Stimulated activated CD4-positive, alpha-beta T cell treated with anti-CD3 and anti-CD28 coated beads, Interleukin-4, amount 100 ng/mL, for 24 hours (primary cell): ENCODE measurements at places on chromosomes 16 and 17.

DNA sequence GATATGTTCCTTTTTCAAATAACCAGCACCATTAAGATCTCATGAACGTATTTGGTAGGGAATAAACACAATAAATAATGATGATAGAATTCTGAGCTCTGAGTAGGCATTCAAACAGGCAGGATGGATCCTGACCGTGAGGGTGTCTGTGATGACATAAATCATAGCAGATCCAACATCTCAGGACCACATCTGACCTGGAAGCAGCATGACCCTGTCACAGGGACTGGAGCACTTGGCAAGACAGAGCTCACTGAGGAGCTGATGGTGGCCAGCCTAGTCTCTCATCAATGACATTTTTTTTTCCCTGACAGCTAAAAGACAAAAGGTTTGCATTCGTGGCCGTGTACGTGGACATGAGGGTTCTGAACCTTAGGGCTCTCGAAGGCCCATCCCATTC, 337.5 kb downstream of the NPIPA8 start:
- no peak for DNase-seq

DNA sequence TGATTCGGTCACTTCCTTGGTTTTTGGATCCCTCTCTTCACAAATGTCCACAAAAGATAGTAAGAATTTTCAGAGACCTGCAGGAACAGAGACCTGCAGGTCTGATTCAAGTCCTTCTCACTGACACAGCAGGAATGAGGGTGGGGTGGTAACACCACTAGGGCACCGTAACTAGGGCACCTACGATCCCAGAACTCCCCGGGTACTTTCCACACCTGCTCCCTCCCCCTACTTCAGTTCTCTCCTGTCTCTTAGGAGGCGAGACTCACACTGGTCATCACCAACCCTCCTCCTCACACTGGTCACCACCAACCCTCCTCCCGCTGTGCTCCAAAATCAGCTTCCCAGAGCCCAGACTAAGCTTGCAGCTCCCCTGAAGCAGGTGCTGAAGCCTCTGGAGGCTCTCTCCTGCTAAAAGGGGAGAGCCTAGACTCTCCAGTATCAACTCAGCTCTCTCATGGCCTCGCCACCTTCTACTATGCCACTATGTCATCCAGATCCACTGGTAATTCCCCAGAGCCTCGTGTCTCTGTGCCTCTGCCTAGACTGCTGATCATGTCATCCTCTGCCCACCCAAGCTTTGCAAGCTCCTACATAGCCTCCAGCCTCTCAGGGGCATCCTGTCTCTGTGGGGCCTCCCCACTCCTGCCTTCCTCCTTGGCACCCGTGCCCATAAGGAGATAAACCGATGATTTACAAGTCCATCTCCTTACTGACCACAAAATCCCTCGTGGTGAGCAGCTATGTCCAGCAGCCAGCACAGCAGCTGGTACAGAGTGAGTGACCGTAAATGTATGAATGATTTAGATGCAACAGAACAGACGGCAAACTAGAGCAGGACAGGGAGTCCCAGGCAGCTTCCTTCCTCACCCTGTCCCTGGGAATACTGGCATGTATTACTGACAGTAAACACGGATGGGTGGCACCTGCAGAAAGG, 63.4 kb upstream of the GSG1L start:
- no peak for DNase-seq

- peak; percentile 64 for DNase-seq
Measured at GRCh38 chr16:31874366-31875111, 932 bp downstream of the ZNF267 start.

DNA sequence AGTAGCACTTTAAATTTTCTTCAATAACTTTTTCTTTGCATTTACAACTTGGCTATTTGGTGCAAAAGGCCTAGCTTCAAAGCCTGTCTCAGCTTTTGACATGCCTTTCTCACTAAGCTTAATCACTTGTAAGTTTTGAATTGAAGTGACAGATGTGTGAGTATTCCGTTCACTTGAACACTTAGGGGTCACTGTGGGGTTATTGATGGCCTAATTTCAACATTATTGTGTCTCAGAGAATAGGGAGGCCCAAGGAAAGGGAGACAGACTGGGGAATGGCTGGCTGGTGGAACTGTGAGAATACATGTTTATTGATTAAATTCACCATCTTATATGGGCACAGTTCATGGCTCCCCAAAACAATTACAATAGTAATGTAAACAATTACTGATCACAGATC, 84.1 kb downstream of the TAOK1 start:
- DNase-seq: no peak

DNA sequence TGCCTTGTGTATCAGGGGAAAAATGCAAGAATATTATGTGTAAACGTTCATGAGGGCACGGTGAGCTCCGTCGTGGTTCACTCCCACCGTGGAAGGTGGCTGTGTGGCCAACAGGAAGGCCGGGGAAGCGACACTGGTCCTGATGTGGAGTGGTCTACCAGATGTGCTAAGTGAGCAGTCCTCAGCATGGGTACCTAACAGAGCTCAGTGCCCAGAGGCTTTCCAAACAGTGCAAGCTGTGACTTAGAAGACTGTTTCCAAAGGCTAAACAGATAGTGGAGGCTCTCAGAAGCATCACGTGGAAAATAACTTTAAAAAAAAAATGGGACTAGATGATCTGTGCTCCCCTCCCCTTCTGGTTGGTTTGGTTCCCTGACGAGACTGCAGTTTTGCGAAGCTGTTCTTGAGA, 199.3 kb upstream of the CHMP6 start:
- no peak for DNase-seq

GRCh38 chr17:7582396-7583252, 1.0 kb upstream of the MPDU1 start:
- no peak for DNase-seq

DNA sequence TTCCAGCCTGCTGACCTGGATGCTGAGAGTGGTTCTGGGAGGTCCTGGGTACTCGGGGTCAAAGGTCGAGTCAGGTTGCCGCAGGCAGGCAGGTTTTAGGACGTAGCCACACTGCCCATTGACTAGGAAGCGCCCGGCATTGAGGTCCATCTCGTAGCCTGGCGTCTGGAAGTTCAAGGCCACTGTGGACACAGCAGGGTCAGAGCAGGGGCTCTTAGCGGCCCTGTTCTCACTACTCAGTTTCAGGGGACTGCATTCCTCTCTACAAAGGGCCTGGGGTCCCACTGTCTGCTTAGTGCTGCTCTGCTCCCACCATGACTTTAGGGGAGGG, 18.9 kb downstream of the PLCD3 start:
- no peak for DNase-seq

- no peak for DNase-seq
Measured at GRCh38 chr16:84825896-84826557, 6.2 kb downstream of the CRISPLD2 start.

- DNase-seq: no peak
Measured at GRCh38 chr17:49891271-49891670, 43.4 kb upstream of the TAC4 start.

GRCh38 chr16:89140981-89141883, 30.3 kb upstream of the CDH15 start:
- no peak for DNase-seq

- no peak for DNase-seq
Measured at GRCh38 chr16:13138528-13138927, 237.1 kb downstream of the SHISA9 start.

- no peak for DNase-seq
Measured at GRCh38 chr17:46030752-46031151, 31.7 kb downstream of the STH start.

DNA sequence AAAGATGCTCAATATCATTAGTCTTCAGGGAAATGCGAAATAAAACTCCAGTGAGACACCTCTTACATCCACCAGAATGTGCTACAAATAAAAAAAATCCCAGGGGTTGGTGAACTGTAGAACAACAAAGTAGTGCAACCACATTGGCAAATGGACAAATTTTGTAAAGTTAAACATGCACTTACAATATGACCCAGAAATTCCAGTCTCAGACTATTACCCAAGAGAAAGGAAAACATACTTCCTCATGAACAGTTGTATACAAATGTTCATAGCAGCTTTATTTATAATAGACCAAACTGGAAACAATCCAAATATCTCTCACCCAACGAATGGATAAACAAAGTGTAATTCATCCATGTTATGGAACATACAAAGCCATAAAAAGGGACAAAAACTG, 239.5 kb downstream of the ABCC12 start:
- DNase-seq: no peak

GRCh38 chr16:11977376-11978041, 975 bp downstream of the SNX29 start:
- DNase-seq: no peak

- no peak for DNase-seq
Measured at GRCh38 chr17:18981642-18982424, 22.7 kb downstream of the FAM83G start.

GRCh38 chr17:1360975-1361374, 39.0 kb downstream of the YWHAE start:
- DNase-seq: peak; percentile 15

- DNase-seq: no peak
Measured at GRCh38 chr16:88144028-88144511, 192.8 kb downstream of the BANP start.

DNA sequence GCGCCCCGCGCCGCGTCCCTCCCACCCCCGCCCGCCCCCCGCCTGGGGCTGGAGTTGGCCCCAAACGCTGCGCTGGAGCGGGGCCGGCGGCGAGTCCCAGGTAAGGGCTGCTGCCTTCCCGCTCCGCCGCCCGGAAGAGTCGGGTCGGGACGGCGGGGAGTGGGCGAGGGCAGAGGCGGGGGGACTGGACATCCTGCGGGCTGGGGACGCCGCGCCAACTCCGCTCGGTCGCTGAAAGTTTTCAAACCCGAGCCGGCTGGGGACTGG, 469 bp downstream of the GPRC5C start:
- no peak for DNase-seq

- DNase-seq: no peak
Measured at GRCh38 chr17:76535788-76536510, 1.6 kb downstream of the CYGB start.

DNA sequence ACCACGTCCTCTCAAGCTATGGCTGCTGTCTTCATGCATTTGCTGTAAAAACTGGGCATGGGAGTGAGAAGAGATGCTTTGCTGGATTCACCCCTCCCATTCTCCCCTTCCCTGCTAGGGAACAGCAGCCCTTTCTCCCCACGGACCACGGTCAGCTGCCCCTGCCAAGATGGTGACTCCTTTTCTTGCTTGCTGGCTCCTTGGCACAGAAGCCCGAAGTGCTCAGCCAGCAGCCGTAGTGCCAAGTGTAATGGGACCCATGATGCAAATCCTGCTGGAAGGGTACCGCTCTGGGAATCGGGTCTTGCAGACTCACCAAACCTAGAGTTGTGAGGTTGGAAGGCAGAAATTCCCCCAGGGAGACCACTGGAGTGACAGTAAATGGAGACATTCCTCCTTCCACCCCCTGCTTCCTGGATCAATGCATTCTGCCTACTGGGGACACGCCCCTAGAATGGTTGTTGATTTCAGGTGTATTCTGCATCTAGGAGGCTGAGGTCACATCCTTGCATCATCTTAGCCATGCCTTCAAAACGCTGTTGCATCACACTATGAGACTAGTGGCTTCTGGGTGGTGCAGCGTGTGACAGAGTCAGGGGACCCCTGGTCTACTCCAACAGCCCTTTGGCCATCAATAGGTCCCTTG, 63.0 kb upstream of the CBX4 start:
- DNase-seq: no peak

DNA sequence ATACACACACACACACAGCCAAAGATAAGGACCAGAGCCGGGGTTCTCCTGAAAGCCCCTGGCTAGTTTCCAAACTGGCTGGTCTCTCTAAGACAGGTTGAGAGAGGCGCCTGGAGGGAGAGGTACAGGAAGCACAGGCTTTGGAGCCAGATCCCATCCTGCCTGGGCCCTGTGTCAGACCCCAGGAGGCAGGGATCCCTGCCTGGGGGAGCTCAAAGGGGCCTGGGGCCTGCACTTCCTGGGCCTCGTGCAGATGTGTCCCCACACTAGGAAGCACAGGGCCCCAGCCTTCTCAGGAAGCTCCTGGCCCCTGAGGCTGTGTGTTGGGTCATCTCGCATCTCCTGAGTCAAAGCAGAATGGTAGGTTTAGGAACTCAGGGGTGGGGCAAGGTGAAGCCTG, 16.0 kb downstream of the SLC5A10 start:
- DNase-seq: no peak

GRCh38 chr17:59425085-59425931, 93.9 kb downstream of the YPEL2 start:
- DNase-seq: no peak

- no peak for DNase-seq
Measured at GRCh38 chr17:30472238-30472890, 4.8 kb upstream of the GOSR1 start.

DNA sequence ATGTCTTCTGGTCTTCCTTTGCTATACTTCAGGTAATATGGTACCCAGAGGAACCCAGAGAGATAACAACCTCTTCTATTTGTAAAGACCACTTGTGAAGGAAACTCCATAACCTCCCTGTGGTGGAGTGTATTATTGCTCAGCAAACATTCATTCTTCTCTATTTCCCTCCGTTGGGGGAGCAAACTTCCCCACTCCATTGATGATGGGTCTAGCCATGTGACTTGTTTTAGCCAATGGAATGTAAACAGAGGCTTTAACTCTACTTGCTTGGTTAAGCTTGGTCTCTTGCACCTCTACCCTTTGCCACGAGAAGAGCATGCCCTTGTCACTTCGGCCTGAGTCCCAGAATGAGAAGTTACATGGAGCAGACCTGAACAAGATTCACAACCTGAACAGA, 30.0 kb upstream of the SKAP1 start:
- DNase-seq: no peak

DNA sequence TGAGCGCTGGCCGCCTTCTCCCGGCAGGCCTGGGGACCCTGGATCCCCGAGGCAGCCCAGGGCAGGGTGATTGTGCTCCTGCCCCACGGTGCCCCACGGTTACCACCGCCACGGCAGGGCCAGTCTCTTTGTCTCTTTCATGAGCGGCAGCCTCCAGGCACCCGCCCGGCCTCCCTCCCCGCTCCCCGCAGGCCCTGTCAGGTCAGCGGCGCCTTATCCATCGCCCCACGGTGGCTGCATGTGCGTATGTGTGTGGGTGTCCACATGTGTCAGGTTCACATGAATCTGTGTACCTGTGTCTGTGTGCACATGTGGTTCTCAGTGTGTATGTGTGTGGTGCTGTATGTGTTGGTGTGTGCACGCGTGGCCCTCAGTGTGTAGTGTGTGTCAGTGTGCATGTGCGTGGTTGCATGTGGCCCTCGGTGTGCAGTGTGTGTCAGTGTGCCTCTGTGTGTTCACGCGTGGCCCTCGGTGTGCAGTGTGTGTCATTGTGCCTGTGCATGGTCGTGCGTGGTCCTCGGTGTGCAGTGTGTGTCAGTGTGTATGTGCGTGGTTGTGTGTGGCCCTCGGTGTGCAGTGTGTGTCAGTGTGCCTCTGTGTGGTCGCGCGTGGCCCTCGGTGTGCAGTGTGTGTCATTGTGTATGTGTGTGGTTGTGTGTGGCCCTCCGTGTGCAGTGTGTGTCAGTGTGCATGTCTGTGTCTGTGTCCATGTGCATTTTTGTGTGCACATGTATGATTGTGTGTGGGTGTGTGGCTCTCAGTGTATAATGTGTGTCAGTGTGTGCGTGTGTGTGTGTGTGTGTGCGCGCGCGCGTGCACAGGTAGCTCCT, 239.2 kb upstream of the GSE1 start:
- DNase-seq: no peak

GRCh38 chr17:57622683-57623433, 122.2 kb downstream of the CCDC182 start:
- peak; percentile 19 for DNase-seq
